ENCODE measurements at places on chromosomes 2 and 18. TPM values are rescaled to one million over a fixed set of nuclear protein-coding genes. Genes with fewer than 3 reads are reported as not detected.

- H3K27ac ChIP-seq, result no peak overlapping the region
- no peak for DNase-seq
- H3K4me1 ChIP-seq, result peaks cover 20% of the 10 kb centered on the region
- no peaks in the 10 kb centered on the region for H3K36me3 ChIP-seq
- no peak overlapping the region for H3K4me3 ChIP-seq
Observed at GRCh38 chr2:232463701-232464543, 8.0 kb downstream of the ALPI start.

Gene UPP2
- not detected for total RNA-seq

Gene LONRF2
- not detected for total RNA-seq

DNA sequence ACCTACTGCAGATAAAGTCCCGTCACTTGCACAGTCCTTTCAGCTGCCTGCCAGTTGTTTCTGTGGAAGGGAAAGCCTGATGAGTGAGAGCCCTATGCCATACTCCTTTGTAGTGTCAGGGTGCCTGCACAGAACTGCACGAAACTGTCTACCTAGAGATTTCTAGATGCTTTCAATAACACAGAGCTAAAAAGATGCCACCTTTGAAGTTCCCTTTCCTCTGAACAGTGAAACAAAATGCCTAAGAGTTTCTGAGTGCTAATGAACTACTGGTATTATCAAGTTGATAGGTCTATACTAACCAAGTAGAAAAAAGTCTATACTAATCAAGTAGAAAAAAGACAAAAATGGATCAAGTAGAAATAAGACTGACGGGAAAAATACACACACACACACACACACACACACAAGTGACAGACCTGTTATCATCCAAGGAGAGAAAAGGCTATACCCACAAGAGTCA, 79.0 kb downstream of the TLK1 start:
- peaks cover 17% of the 10 kb centered on the region for H3K36me3 ChIP-seq
- DNase-seq, result no peak
- no peaks in the 10 kb centered on the region for H3K27me3 ChIP-seq
- no peak overlapping the region for H3K27ac ChIP-seq
- no peak overlapping the region for H3K4me3 ChIP-seq
- H3K4me1 ChIP-seq, result peaks cover 17% of the 10 kb centered on the region

GRCh38 chr2:120629241-120629895, 106.3 kb upstream of the GLI2 start:
- no peak for DNase-seq
- H3K4me3 ChIP-seq, result no peak overlapping the region
- H3K36me3 ChIP-seq, result no peaks in the 10 kb centered on the region
